ENCODE measurements at places on chromosomes 4 and X.

DNA sequence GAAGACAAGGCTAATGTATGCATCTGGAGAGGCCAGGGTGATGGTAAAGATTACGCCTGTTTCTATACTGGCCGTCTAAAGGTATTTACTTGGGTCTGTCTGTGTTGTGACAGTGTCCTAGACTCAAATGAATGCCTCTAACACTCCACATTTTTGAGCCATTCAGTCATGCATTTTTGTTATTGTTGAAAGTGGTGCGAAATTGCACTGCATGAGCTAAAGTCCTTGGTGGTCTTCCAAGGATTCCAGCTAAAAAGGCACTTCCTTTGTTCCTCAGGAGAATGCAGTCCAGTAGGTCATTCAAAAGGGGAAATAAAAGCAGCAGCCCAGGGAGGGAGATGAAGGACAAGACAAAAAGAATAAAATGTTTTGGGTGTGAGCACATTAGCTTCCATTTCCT is 3.0 kb downstream of the GPC4 start:
- no peak for DNase-seq

GRCh38 chr4:69995526-69996016 is at the start of gene STATH:
TSS of gene STATH (plus strand) at chr4:69995966. CDS start at chr4:69998438, 2,472 bp downstream.
- DNase-seq, result no peak

DNA sequence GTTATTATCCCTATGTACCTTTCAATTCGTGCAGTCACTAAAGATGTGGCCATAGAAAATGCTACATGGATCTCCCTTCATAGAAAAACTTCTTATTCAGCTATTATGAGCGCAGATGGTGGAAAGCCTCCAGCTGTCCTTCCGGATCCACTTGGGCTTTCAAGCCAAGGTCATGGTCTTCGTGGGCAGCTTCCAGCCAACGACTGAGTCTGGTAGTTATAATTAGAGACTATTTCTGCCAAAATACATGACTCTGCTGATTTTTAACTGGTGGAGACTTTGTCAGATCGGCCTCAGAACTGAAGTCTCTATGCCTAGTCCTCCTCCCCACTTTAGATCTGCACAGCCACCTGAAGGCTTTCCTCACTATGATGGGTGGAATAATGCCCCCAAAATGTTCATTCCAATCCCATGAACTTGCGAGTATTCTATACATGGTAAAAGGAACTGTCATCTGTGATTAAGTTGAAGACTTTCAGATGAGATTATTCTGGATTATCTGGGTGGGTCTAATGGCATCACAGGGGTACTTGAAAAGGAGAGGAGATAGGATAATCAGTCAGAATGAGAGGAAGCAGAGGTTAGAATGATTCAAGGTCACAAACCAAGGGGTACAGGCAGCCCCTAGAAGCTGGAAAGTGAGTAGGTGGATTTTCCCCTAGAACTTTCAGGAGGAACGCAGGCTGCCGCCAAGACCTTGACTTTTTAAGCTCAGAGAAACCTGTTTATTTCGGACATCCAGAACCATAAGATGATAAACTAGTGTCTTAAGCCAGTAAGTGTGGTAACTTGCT is 171.1 kb upstream of the CXCL13 start:
- no peak for DNase-seq

DNA sequence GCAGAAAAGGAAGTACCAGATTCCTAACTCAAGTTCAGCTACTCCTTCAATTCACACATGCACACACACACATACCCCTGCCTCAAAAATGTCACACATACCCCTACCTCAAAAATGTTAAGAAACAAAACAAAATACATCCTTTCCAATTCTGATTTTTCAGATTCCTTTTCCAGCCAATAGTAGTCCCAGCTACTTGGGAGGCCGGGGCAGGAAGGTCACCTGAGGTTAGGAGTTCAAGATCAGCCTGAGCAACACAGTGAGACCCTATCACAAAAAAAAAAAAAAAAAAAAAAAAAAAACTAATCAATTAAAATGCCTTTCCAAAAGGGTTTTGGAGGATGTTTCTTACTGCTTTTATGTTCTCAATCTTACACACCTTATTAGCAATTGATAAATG is 138.0 kb downstream of the AFAP1 start:
- DNase-seq, result no peak

- no peak for DNase-seq
These were observed 507.4 kb downstream of the C4orf33 start for GRCh38 chr4:129603241-129603931.

- DNase-seq, result no peak
These were observed 121.8 kb downstream of the FHIP1A start for GRCh38 chr4:151530783-151531182.

DNA sequence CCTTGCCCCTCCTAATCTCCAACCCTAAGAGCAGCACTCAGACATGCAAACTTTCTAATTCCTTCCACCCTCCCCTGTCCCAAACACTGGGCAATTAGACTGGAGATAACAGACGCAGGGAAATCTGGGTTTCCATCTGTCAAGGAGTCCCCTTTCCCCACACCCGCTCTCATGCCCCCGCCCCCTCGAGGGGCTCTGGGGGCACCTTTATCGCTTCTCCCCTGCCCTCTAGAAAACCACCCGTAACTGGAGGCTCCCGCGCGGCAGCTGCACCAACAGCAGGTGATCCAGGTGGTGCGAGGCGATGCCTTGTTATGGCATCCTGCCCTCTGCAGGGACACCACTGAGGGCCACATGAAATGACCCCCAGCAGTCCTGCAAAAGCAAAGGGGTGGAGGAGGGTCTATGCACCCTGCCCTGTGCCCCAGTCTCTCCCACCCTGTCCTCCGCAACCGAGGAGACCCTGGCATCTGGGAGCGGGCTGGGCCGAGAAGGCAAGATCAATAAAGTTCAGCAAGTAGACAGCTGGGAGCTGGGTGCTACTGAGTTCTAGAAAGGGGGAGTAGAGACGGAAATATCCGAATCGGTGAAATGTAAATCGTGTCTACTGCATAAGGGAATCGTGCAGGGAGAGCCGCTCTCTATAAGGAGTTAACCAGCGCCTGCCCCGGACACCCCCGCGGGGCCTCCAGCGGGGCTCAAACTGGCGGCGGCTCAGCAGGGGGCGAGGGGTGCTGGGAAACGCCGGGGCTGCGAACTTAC is 1.6 kb downstream of the KCTD8 start:
- no peak for DNase-seq

DNA sequence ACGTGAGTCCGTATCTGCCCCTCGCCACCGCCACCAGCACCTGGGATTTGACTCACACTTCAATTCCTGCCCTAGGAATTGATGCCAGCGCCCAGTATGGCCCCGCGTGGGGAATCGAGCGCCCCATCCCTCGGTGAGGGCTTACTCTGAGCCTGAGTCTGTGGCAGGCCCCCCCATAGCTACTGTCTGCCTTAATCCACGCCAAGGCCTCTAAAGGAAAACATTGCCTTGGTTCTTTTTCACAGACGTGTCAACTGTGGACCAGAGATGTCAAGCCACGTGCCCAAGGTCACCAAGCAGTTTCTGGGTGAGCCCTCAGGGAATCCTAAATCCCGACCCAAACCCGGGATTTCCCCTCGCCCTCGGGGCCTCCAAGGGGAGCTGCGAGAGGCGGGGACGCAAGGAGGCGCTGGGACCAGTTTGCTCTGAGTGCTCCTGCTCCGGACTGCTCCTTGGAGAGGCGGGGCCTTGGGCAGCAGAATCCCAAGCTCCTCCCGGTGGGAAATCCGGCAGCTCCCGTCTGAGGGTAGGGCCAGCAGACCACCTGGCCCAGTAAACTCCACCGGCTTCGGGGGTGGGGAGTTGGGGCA is 12.9 kb downstream of the MSX1 start:
- no peak for DNase-seq

DNA sequence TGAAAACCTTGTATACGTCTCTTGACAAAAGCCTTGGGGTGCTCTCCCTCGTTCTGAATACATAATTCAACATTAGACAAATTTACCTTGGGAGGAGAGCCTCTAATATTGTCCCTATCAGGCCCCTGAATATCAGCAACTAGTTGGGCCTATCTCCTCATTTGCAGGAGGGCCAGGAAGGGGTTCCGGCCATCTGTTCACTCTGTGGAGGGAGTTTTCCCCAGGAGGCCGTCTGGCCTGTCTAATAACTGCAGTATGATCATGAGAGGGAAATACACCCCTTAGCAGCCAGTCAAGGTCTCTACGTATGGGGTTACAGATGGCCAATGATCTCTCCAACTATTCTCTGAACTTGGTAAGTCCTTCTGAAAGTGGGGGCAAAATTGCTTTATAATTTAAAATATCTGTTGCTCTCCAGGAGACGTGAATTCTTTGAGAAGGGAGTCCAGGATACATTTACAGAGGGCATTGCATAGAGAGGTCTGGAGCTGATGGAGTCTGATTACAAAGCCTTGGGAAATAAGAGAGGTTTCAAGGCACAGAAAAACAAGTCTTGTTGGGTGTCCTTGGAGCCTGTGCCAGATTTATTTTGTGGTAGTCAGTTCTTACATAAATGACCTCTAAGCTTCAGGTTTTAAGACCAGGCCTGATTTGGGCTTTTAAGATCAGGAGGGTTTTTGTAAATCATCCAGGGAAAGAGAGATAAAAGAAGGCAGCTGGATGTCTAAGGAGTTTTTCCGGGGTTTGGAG is 48.2 kb upstream of the UXT start:
- DNase-seq, result peak; percentile 69

DNA sequence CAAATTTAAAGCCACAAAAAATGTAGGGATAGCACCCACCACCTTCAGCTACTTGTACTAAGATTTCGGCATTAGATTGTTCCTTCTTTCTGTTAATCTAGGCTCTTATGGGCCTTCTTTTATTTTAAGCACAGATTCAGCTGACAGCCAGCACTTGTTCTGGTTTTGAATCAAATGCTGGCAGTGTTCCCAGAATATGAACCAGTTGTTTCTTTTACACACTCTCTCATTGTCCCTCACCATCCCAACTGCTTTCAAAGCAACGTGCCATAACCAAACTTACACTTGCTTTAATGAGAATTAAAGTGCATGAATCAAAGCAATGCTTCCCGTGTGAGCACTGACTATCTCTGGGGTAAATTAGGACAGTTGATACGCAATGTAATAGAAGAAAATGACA is 744.5 kb upstream of the FAM241A start:
- DNase-seq, result no peak

DNA sequence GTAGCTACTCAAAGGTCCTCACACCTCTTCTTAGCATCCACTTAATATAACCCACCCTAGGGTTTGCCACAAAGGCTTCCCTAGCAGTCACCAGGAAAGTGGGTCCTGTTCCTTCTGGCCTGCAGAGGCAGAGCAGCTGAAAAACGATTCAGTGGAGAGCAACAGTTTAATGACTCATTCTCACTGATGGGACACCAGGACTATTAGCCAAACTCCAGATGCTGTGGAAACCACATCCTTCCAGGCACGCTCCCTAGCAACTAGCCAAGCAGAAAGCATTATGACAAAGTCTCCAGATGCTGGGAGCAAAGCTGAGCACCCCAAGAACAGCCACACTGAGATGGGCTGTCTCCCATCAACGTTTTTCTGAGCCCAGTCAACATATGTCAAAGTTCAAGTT is 30.3 kb upstream of the UTP14A start:
- DNase-seq, result no peak

- DNase-seq, result no peak
These were observed 153.3 kb downstream of the LDB2 start for GRCh38 chr4:16745009-16745635.

DNA sequence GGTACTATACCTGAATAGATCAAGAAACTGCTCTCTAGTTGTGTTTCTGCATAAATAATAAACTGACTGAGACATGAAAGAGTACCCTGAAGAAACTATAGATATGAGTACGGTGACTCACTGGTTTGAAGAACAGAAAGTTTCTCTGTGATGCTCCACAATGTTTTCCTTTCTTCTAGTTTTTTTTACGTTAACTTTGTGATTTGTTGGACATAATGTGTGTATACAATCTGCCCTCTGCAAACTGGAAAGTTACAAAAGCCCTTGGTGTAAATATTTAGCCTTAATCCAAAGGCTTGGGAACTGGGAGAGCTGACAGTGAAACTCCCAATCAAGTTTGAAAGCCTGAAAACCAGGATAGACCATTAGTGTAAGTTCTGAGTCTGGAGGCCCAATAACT is 31.6 kb upstream of the PAPSS1 start:
- no peak for DNase-seq
